CMK (cell line): ENCODE measurements at places on chromosomes 7 and 10.

DNA sequence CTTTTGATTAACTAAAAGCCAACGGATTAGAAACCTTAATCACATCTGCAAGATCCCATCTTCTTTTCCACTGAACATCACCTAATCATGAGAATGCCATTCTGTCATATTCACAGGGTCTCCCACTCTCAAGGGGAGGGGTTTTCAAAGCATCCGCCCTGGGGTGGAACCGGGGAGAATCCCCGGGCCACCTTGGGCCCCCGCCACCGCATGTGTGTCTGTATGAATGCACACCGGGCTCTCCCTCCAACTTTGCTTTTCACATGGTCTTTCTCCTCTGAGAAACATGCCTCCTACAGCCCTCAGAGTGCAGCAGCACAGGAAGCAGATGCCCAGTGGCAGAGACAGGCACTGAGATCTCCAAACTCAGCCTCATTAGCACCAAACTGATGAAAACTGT lies 233.2 kb upstream of the PPP2R2D start:
- no peak for DNase-seq

DNA sequence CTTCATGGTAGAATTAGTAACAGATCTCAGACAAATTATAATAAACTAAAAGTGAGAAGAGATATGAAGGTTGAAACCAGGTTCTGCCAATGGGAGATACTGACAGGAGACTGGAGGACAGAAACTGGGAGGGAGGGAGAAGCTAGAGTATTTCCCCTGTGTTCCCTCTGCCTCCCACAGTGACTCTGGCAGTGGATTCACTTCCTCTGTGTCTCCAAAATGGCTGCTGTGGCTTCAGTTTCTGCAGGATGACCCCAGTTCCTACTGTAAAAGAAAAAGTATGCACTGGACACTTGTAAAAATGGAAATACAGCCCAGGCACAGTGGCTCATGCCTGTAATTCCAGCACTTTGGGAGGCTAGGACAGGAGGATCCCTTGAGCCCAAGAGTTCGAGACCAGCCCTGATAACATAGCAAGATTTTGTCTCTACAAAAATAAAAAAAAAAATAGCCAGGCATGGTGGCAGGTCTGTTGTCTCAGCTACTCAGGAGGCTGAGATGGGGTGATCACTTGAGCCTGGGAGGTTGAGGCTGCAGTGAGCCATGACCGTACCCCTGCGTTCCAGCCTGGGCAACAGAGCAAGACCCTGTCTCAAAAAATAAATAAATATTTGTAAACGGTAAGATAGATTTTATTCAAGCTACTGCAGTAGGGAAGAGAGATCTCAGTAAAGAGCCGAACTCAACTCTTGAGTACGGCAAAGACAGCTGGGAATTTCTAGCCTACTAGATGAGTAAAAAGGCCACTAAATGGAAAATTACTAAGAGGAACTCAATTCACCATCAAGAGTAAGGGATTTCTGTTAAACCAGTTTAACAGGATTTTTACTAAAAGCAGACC lies 156.6 kb upstream of the TRIM24 start:
- DNase-seq, result no peak

DNA sequence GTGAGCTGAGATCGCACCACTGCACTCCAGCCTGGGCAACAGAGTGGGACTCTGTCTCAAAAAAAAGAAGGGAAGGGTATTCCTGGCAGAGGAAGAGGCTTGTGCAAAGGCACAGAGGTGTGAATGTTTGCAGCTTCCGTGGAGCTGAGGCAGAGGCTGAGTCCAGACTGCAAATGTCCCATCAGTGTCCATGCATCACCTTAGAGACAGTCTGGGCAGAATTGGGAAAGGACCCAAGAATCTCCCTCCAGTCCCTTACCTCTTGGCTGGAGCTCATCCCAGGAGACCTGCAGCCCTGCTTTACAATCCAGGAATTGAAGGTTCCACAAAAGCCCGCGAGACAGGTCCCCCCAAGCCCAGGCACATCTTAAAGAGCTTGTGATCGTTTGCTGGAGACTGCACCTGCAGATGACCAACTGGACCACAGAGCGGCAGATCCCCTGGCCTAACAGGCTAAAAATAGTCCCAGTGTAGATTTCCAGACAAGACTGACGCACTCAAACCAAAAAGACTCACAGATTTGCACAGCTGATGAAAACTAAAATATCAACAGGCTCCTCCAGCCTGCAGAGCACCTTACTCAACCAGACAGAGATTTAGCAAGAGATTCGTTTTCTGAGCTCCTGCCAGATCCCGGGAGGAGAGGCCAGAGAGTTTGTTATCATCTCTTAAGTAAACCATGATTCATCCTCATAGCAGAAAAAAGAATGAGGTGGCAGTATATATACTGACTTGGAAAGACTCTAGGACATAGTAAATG lies 22.9 kb upstream of the NANOS1 start:
- no peak for DNase-seq

DNA sequence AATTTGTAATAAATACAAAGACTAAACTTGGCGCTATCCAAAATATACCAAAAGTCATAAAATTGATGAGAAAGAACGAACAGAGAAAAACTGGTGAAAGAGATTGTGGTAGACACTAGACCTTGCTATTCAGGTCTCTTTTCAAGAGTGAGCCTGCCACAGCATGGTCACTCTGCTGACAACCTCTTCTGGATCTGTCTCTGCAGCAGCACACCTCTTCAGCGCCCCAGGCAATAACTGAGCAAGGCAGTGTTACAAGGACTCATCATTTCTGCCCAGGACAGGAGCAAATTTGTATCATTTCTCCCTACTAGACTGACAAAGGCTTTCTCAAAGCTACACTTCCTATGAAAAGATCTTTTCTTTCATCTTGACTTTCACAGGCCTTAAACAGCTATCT lies 976.0 kb downstream of the DNAJB9 start:
- DNase-seq, result no peak

DNA sequence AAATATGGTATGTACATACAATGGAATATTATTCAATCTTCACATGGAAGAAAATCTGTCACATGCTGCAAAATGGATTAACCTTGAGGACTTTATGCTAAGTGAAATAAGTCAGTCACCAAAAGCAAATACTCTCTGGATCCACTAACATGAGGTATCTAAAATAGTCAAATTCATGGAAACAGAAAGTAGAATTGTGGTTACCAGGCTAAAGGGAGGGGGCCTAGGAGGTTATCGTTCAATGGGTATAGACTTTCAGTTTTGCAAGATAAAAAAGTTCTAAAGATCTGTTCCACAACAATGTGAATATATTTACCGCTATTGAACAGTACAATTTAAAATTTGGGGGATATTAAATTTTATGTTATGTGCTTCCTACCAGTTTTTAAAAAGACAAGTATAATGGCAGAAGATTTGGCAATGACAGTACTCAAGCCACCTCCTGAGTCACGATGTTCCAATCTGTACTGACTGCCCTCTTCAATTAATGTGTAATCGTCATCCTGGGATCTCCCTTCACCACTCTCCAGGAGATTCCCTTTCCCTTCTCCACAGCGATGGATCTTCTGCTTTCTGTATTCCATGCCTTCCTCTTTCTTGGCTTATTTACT lies 32.3 kb upstream of the IL6 start:
- no peak for DNase-seq

DNA sequence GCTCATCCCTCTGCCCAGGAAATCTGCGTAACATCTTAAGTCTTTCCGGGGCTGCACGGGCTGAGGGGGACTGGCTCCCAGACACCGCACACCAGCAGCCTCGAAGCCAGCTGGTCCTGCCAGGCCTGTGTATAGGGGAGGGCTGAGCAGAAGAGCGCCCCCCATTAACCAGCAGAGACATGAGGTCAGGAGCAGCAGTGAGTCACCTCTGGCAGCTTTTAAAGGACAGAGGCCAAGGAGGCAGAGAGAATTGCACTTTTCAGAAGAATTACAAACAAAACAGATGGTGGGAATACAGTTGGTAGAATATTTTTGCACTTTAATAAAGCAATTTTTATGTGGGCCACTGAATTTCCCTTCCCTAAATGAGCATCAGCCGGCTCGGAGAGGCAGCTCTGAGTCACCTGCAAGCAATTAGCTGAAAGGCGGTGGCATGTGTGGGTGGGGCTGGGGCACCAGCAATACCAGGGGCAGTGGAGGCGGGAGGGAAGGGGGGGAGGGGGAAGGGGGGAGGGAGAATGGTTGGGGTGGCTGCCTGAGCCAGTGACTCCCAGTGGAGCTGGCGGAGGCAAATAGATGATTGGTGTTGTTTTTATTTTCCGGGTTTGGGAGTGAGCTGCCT lies 39.1 kb downstream of the GOLGA7B start:
- no peak for DNase-seq

DNA sequence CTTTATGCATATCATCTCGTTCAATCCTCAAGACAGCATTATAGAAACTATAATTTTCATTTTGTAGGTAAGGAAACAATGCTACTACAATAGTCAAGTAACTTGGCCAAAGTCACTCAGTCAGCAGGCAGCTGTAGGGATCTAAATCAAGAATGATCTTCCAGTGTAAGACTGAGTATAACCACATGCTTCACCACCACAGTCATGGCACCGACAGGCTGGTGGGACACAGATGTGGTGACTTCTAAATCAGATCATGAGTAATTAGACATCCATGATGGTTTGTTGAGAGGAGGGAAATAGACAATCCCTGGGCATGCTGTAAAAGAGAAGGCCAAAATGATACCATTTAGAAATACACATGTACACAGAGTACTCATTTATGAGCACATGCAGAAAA lies 84.1 kb upstream of the ASAH2 start:
- DNase-seq, result no peak

GRCh38 chr7:43754596-43754995 lies 3.9 kb upstream of the BLVRA start:
- no peak for DNase-seq

- DNase-seq, result no peak
These were observed 51.4 kb upstream of the LYZL2 start for GRCh38 chr10:30680908-30681307.

GRCh38 chr7:94421681-94422080 lies 27.0 kb downstream of the COL1A2 start:
- no peak for DNase-seq

- no peak for DNase-seq
These were observed 49.9 kb upstream of the MGMT start for GRCh38 chr10:129416956-129417765.

- DNase-seq, result no peak
These were observed 83.5 kb upstream of the PRKG1 start for GRCh38 chr10:50990568-50991455.

- DNase-seq, result no peak
These were observed 55.0 kb downstream of the PODXL start for GRCh38 chr7:131501422-131501821.

- DNase-seq, result no peak
These were observed 495.4 kb upstream of the AKR1E2 start for GRCh38 chr10:4330636-4331035.

DNA sequence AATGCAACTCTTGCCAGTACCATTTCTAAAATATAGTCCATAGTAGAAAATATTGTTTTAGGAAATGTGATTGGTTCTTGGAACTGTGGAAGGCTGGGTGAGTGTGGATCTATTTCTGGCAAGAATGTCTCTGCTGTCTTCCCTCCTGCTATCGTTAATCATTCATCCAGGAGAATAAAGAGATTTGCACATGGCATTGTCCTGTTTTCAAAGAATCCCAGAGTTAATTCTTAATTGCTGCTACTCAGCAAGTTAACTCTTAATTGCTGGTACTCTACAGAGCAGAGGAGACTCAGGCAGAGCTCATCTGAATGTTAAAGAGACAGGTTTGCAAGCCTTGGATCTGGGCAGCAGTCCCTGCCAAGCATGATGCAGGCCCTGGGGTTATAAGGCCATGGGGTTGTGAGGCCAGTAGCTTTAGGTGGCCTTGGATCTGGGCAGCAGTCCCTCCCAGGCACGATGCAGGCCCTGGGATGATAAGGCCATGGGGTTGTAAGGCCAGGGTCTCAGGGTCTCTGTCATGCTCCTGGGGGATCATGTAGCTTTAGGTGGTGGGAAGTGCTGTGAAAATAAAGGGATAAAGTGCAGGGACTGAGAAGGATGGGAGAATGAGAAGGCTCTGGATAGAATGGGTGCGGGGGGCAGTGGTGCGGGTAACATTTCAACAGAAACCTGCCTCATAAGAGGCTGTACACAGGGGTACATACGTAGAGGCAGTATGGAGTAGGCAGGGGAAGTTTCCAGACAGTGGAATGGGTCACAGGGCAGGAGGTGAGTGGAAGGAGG lies 162.3 kb downstream of the SVIL start:
- DNase-seq, result no peak

GRCh38 chr7:68613897-68614296 lies 984.4 kb upstream of the AUTS2 start:
- no peak for DNase-seq

DNA sequence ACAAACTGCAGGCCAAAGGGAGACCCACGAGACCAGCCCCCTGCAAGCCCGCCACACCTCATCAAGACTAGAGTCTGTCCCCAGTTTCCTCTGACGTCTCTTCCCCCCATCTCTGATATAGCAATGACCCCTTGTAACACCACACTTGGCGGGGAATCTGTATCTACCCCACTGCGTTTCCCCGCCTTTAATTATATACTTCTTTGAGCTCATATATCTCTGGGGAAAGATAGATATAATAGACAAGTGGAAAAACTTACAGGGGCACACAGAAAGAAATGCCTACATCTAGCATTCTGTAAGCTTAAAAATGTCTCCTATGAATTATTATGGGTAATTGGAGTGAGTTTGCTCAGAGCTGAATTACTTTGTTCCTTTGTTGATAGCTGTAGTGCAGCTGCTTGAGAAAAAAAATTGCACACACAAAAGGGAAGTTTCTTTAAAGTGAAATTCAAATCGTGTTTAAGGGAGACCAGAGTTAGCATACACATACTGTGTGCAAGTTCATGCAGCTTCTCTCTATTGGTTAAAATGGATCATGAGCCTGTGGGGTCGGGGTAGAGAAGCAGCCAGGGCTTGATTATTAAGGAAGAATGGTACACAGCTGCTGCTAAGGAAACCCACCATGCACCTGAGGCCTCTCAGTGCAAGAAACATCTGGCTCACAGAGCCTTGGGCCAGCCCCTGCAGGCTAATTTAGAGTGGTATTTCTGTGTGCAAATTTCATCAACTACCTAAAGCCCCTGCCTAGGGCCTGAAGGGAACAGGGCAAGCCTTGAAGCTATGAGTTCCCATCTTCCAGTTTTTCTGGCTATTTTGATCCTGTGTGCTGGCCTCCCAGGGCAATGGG lies 32.5 kb downstream of the CDCA7L start:
- DNase-seq, result no peak

GRCh38 chr7:76328389-76328788 lies 25.9 kb downstream of the HSPB1 start:
- no peak for DNase-seq

DNA sequence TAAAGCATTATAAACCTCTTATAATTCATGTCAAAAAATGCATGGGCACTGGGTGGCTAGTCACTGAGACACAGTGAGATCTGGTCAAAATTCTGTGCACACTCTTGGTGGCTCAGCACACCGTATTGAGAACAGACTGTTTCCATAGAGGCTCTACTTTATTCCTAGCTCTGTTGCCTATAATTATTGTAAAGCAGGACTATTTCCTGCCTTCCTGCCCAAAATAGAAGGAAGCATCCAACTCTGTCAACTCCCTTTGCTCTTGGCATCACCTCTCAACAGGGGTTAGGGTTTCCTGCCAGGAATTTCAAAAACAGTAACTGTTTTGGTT lies 45.1 kb downstream of the PTN start:
- no peak for DNase-seq

- no peak for DNase-seq
These were observed 228.7 kb upstream of the FZD8 start for GRCh38 chr10:35870665-35871310.

- no peak for DNase-seq
These were observed 125.7 kb upstream of the MYO3A start for GRCh38 chr10:25808372-25808771.
